ENCODE measurements at places on chromosomes 6 and 20.

DNA sequence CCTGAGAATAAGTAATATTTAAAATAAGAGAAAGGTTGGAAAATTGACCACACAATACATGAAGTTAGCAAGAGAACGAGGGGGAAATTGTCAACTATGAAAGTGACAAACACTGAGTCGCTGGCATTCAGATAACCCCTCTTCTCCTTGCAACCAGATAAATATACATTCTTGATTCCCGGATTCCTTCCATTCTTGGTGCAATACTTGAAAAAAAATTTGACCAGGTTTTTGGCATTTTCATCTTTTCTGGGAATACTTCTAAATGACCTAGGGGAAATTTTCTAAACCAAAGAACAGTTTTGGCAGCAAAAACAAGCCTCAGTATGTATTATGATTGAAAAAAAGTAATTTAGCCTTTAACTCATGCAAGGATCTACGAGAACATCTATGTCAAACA is 164.0 kb downstream of the PDE7B start:
- no peak for DNase-seq

DNA sequence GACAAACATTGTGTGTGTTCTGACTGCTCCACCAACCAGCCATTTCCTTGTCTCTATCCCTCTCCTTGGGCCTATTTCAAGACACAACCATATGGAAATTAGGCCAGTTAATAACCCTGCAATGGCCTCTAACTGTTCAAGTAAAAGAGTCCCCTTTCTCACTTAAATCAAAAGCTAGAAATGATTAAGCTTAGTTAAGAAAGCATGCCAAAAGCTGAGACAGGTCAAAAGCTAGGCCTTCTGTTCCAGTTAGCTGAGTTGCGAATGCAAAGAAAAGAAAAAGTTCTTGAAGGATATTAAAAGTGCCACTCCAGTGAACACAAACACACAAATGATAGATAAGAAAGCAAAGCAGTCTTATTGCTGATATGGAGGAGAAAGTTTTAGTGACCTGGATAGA is 22.5 kb downstream of the SERINC1 start:
- no peak for DNase-seq

DNA sequence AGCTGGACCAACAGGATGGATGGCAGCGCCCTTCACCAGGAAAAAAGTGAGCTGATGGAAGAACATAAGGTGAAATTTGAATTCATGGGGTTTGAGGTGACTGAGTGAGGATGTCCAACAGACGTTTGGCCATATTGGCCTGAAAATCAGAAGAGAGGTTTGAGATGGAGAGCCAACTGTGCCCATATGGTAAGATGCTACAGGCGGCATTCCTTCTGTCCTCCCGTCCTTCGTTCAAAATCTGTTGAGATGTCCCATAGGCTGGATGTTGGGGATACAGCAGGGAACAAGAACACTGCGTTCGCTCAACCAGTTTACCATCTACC is 468 bp upstream of the CMTR1 start:
- DNase-seq = no peak

DNA sequence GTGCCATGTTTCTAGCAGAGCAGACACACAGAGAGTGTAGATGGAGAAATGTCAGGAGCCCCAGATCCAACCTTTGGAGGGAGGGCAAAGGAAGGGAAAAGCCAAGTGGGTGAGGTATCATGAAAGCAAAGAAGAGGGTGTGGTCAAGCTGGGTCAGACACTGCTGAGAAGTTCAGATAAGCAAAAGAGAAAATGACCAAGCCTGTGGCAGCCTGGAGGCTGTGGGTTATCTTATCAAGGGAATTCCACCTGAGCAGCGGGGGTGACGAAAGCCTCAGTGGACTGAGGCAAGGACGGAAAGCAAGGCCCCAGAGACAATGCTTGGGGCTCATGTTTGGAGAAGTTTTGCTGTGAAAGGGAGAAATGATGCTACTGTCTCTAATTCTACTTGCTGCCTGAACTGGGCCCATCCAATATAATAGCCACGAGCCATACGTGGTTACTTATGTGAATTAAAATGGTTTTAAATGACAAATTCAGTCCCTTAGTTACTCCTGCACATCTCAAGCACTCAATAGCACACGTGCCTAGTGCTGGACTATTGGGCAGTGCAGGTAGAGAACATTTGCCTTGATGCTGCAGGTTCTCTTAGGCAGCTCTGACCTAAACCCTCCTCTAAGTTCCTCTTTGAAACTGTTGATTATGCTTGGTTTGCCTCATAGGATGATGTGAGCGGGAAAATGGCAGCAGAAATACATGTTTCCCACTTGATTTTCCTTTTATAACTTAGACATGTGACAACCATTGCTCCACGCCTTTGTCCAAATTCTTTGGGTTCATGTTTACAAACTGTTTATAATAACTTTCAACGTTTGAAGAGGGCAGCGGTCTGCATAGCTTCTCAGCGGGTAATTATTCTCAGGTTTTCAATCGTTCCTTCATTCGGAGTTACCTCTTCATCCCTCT is 63.7 kb downstream of the SLC22A23 start:
- DNase-seq = no peak

Data from HS-27A (cell line).